Hematopoietic multipotent progenitor cell treated with erythropoietin and hydrocortisone succinate and interleukin-3 and kit ligand, for 17 days (in vitro differentiated cells): ENCODE measurements at places on chromosomes 5 and 9.
A peak's percentile ranks its signal among the peaks of the same experiment; 100 is the strongest.

GRCh38 chr9:3828495-3828894 is 302.7 kb upstream of the RFX3 start:
- no peak for DNase-seq

DNA sequence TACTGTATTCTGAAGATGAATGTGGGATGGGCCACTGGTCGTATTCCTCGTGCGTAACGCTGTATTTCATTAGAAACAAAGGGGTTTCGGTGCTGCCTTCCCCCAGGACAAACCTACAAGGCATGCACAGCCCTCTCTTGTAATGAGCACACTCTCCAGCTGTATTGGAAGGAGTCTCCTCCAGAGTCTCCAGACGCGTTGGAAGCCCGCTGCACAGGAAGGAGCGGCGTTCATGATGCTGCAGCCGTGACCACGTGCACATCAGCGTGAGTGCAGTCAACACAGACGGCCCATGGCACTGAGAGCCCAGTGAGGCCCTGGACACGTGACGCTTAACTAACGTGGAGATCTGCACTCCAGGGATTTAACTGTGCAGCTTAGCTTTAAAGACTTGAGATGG is 209.0 kb upstream of the IRX1 start:
- no peak for DNase-seq

- DNase-seq: no peak
Observed at GRCh38 chr5:98314292-98314691, 459.2 kb upstream of the RGMB start.

DNA sequence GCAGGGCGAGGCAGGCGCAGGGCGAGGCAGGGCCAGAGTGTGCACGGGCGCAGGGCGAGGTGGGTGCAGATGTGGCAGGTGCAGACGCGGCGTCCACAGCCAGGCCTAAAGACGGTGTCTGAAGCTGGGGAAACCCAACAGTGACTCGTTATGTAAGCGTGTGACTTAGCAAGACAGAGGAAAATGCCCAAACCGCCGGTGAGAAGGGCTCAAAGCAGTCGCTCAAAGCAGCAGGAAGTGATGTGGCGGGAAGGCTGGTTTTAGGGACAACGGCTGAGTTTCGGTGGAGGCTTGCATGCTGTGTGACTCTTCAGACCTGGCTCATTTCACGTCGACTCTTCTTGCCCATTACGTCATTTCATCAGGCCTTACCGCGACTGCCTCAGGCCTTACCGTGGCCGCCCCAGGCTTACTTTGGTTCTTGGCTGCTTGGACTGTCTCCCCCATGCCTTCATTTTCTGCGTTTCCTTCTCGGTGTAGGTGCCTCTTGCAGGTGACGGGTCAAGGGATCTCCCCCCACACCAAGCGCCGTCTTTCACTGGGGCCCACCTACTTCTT is 50.5 kb upstream of the EXOC3 start:
- no peak for DNase-seq

DNA sequence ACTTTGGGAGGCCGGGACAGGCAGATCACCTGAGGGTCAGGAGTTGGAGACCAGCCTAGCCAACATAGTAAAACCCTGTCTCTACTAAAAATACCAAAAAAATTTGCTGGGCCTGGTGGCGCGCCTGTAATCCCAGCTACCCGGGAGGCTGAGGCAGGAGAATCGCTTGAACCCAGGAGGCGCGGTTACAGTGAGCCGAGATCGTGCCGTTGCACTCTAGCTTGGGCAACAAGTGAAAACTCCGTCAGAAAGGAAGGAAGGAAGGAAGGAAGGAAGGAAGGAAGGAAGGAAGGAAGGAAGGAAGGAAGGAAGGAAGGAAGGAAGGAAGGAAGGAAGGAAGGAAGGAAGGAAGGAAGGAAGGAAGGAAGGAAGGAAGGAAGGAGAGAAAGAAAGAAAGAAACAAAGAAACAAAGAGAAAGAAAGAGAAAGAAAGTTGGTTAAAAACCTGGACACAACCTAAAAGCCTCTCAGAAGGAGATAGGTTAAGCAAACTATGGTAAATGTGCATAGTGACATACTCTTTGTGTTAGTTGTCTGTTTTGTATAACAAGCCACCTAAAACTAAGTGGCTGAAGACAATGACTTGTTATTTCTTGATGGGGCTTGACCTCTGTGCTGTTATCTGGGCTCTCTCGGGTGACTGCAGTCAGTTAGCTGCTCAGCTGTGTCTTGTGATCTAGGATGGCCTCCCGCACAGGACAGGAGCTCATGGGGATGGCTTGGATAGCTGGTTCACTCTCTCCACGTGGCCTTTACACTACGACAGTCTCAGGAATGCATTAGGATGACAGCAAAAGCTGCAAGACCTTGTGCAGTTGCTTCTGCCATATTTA is 8.0 kb upstream of the MYO10 start:
- no peak for DNase-seq

DNA sequence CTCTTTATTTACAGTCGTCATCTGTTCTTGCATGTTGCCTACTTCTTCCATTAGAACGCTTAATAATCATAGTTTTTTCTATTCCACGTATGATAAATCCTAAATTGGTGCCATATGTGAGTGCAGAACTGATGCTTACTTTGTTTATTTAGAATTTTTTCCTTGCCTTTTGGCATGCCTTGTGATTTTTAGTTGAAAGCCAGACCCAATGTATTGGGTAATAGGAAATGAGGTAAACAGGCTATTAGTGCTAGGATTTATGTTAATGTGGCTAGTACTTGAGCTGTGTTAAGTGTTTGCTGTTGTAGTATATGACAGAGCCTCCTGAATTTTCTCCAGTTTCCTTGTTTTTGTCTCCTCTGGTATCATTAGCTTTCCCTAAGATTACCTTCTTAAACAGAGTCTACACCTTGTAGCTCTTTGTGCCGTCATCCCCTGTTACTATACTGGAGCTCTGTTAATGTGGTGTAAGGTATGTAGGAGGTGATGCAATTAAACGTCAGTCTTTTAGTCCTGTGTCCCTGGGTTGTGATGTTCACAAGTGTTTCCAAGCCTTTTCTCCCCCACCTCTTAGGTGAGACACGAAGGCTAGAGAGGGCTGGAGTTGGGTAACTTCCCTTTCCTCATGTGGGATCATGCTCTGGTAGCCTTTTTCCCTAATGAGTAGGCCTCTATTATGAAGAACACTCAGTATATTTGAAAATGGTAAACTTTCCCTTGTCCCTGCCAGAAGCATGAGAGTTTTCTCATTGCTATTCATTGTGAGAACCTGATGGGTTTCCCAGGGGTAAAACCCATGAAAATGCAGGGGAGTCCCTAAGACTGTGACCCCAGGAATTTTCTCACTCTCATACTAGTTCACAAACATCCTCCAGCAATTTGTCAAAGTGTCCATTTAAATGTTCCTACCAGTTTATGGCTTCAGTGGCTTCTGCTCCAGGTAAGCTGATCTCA is 21.2 kb downstream of the SPATA31D3 start:
- DNase-seq: no peak

DNA sequence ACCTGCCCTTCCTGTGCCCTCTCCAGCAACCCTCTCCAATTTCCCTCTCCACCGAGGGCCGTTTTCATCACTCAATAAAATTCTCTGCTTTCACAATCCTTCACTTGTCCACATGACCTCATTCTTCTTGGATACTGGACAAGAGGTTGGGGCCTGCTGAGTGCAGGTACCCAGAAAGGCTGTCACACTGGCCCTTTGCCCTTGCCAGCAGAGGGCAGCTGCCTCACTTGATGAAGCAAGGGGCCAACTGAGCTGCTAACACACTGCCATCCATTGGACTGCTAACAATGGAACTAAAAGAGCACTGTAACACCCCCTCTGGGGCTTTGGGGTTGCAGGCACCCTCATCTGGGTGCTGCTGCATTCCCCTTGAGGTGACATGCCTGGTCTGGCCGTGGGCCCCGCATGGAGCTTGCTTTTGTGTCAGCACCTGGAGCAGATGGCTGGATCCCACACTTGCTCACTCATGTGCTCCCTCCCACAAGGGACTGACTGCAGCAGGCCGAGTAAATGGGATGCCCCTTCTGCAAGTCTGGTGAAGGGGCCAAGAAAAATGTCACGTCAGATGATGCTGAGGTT is 308.1 kb upstream of the ADCY2 start:
- DNase-seq: no peak

GRCh38 chr9:134887686-134888602 is 7.3 kb downstream of the FCN2 start:
- no peak for DNase-seq

GRCh38 chr5:73233053-73233460 is 60.1 kb downstream of the TMEM174 start:
- DNase-seq: no peak

GRCh38 chr5:161400583-161400982 is 145.9 kb downstream of the GABRB2 start:
- DNase-seq: no peak

- DNase-seq: peak; percentile 14
Observed at GRCh38 chr5:115098041-115098702, 71.5 kb downstream of the TRIM36 start.

- DNase-seq: no peak
Observed at GRCh38 chr5:23613566-23613965, 106.2 kb downstream of the PRDM9 start.

DNA sequence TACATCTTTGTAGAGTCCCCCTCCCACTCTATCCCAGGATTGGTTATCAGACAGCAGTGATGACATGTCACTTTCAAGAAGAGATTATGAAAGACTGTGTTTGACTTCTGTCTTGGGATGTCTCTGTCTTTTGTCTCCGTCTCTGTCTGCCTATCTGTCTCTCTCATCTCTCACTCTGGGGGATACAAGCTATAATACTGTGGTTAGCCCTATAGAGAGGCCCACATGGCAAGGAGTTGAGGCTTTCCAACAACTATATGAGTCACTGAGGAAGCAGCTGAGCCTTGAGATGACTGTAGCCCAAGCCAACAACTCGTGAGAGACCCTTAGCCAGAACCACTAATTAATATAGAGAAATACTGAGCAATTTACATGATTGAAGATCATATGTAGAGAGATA is 284.8 kb downstream of the PDE4D start:
- no peak for DNase-seq

DNA sequence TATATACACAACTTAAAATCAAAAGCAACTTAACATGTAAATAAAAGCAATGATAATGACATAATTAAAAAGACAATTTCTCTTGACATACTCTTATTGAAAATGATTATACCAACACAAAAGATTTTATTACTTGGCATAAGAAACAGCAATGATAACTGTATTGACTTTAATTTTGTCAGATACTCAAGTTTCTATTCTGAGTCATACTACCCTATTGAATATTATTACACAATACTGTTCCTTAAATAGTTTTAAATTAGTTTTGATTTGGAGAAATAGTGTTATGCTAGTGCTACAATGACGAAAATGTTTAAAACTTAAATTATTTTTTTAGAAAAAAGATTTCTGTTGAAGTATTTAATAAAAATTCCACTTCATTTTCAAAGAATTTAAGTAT is 1319.3 kb upstream of the C9orf72 start:
- DNase-seq: no peak

- no peak for DNase-seq
Observed at GRCh38 chr9:88533951-88534455, 975 bp upstream of the NXNL2 start.

DNA sequence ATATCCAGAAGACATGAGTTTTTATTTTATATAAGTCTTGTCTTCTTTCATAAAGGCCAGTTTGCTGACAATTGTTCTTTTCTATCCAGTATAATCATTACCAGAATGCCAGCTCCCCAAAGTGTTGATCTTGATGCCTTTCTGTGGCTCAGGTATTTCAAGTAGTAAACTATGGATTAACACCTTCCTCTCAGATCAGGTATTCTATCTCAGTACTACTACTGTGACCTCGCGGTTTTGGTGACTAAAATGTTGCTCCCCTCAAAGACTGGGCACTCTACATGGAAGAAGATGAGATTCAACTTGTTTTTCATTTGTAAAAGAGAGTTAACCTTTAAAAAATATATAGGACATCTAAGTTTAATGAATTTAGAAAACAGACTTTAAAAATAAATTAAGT is 58.1 kb downstream of the GNG10 start:
- no peak for DNase-seq

DNA sequence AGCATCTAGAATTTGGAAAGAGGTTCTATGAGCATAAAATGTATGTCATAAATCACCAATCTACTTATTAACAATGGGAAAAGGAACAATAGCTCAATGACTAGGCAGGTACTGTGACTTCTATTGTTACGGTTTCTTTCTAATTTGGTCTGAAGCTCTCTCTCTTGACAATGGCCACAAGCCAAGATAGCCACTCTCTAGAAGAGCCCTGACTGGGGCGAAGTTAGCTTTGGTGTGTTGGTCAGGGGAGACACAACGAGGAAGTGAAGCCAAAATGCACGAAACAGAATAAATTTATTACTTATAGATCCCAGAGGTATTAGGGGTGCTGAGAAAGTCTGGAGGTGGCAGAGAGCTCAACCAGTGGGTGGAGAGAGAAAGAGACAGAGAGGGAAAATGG is 9.4 kb upstream of the RAD23B start:
- DNase-seq: no peak

DNA sequence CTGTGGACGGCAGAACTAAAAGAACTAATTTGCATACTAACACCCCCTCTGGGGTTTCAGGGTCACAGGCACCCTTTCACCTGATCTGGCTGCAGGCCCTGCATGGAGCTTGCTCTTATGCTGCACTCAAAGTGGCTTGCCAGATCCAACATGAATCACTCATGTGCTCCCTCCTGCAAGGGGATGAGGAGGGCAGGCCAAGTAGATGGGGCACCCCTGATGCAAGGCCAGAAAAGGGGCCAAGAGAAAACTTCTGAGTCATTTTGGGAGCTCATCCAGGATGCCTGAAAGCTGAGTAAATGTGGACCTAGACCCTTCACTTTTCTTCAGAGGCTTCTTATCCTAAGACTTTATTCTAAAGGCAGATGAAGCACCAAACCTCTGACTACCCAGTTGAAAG is 558.5 kb upstream of the PTGER4 start:
- DNase-seq: no peak

- DNase-seq: no peak
Observed at GRCh38 chr5:74640954-74641734, 616 bp upstream of the ENC1 start.

GRCh38 chr9:137303893-137304382 is 1.9 kb upstream of the NRARP start:
- no peak for DNase-seq

GRCh38 chr5:141958113-141958512 is at the start of gene PCDH12:
TSS of gene PCDH12 (minus strand) at chr5:141958202. CDS start at chr5:141957851, 351 bp downstream.
- no peak for DNase-seq

- no peak for DNase-seq
Observed at GRCh38 chr5:55681301-55681700, 30.8 kb downstream of the SLC38A9 start.

- DNase-seq: no peak
Observed at GRCh38 chr9:81460693-81461092, 228.7 kb downstream of the TLE1 start.
